ENCODE measurements at places on chromosomes 4 and X.

DNA sequence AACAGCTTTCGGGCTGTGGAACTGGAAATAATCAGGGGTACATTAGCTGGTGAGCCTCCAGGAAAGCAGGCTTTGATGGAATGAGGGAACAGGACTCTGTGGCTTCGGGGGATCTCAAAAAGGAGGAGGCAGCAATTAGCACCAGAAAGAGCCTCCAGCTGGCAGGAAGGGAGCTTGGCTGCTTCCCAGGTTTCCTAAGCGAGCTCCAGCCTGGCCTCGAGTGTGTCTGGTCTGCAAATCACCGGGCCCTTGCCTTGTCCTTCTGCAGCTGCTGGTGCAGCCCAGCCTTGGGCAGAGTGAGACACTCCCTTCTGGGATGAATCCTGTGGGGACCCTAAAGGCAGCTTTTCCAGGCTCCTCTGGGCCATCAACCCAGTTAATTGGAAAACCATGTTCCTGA lies 10.7 kb upstream of the PDHA1 start:
- DNase-seq = no peak

GRCh38 chrX:123263747-123264146 lies 79.7 kb downstream of the GRIA3 start:
- DNase-seq = no peak

GRCh38 chr4:86530183-86530582 lies 63.9 kb upstream of the PTPN13 start:
- DNase-seq = no peak

GRCh38 chrX:129647418-129648410 lies 7.0 kb downstream of the APLN start:
- DNase-seq = no peak

GRCh38 chr4:115126491-115126890 lies 13.1 kb upstream of the NDST4 start:
- DNase-seq = no peak

GRCh38 chrX:23664496-23664895 lies 2.8 kb upstream of the PRDX4 start:
- DNase-seq = no peak

DNA sequence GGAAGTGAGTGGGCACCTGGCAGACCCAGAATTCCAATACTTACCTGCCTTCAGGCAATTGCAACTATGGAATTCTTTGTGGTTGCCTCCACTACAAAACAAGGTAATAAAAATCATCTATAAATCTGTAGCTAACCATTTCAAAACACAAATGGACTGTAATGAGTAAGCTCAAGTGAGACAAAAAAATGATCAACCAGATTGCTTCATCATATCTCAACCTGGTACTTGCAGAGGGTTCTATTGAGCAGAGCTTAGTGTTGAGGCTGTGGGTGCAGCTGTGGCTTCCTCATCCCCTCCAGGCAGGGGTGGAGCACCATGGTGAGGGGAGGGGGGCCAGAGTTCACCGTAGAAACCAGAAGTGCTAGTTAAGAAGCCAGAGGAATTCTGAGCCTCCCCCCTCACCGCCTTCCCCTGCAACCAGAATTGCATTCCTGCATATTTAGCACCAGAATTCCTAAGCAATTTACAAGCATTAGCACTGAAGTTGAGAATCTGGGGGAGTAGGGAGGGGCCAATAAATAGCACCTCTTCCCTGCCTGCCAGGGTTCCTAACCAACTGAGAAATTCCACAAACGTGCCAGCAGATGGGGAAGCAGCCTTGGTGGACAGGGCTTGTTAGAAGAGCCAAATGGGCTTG lies 11.5 kb downstream of the CTAG1A start:
- no peak for DNase-seq
